ENCODE measurements at places on chromosomes 6 and 20. TPM values are rescaled to one million over a fixed set of nuclear protein-coding genes. Genes with fewer than 3 reads are reported as not detected.

DNA sequence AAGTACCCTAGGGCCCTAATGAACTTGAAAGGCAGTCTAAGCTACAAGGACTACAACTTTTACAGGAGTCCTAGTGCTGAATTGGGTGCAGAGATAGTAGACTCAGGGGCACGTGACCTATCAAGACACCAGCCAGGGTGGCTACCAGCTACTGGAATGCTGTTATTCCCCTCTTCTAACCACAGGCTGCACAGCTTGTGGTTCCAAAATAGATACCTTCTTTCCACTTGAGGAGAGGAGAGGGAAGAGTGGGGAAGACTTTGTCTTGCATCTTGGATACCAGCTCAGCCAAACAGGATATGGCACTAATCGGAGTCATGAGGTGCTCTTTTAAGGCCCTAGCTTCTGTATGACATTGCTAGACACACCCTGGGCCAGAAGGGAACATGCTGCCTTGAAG, 60.0 kb upstream of the MTRF1L start:
- no peak for DNase-seq
- H3K36me3 ChIP-seq = no peaks in the 10 kb centered on the region
- H3K27me3 ChIP-seq = no peaks in the 10 kb centered on the region
- no peak overlapping the region for H3K4me3 ChIP-seq
- no peak overlapping the region for H3K27ac ChIP-seq

DNA sequence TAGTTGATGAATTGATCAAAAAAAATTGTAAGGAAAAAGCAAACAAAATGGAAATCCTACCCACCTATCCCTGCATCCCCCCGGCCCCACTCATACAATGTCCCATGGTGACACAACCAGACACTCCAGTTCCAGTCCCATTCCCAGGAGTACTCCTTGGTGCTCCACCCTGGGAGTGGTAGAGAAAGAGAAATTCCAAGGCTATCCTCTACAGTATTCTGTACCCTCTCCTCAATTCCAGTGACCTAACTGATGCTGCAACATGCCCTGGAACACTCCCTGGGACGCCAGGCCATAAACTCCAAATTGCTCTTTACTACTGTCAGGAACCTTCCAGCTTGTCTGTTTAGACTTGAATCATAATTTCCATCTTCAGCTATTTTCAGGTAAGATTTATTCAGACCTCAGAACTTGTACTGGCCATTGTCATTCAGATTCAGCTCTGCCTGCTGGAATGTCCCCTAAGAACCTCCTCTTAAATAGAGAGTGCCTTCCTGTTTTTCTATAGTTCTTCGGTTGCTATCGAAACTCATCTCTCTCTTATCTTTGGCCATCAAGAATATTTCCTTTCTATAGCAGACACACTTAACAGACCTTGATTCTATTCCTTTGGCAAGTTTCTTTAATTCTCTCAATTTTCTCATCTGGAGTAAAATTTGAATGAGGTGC, 8.7 kb downstream of the GPX6 start:
- H3K4me1 ChIP-seq = no peaks in the 10 kb centered on the region
- no peaks in the 10 kb centered on the region for H3K36me3 ChIP-seq
- no peak overlapping the region for H3K4me3 ChIP-seq
- no peaks in the 10 kb centered on the region for H3K27me3 ChIP-seq

Gene PRR18
- total RNA-seq = not detected

- no peak overlapping the region for H3K4me3 ChIP-seq
- H3K4me1 ChIP-seq = no peaks in the 10 kb centered on the region
- no peak overlapping the region for H3K27ac ChIP-seq
- no peaks in the 10 kb centered on the region for H3K36me3 ChIP-seq
- no peak for DNase-seq
These were observed 16.4 kb downstream of the FOXQ1 start for GRCh38 chr6:1328129-1328800.

DNA sequence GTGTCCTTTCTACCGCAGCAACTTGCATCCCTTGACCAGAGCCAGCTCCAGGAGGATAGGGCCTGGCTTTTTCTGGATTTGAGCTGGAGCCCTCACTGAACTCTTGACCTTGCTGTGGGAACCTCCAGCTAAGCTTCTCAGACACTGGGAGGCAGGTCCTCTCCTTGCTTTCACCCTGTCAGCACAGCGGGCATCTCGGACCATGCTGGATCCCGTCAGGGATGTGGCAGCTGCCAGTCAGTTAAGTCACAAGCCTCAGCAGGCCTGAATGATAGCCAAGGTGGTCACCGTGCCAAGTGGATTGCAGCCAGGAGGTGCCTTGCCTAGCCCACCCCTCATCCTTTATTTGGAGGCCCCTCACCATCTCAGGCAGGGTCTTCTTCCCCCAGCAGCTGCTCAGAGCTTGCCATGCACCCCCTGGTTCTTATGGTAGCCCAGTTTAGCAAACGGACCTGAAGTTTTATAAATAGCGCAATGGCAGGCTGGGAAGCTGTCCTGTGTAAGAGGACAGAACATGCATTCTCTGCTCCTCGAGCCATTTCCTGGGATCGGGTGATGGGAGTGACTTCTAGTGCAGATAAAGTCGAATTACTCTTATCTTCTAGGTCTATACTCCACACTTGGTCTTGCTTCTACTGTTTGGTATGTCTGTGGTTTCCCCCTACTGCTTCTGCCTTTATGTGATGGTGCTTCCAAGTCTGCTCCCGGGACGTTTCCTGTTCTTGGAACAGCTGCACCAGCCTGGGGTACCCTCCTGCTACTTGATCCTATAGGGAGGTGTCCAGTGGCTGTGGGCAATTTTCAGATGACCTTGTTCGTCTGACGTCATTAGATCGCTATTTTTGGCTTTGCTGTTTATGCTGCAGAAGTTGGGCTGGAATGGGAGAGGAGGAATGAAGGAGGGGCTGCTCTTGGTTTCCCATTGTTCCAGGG, 7.1 kb upstream of the MYLK2 start:
- no peak for DNase-seq
- H3K4me1 ChIP-seq = no peaks in the 10 kb centered on the region
- no peaks in the 10 kb centered on the region for H3K36me3 ChIP-seq
